ENCODE measurements at places on chromosomes 11 and 22.
A peak's percentile ranks its signal among the peaks of the same experiment; 100 is the strongest.

DNA sequence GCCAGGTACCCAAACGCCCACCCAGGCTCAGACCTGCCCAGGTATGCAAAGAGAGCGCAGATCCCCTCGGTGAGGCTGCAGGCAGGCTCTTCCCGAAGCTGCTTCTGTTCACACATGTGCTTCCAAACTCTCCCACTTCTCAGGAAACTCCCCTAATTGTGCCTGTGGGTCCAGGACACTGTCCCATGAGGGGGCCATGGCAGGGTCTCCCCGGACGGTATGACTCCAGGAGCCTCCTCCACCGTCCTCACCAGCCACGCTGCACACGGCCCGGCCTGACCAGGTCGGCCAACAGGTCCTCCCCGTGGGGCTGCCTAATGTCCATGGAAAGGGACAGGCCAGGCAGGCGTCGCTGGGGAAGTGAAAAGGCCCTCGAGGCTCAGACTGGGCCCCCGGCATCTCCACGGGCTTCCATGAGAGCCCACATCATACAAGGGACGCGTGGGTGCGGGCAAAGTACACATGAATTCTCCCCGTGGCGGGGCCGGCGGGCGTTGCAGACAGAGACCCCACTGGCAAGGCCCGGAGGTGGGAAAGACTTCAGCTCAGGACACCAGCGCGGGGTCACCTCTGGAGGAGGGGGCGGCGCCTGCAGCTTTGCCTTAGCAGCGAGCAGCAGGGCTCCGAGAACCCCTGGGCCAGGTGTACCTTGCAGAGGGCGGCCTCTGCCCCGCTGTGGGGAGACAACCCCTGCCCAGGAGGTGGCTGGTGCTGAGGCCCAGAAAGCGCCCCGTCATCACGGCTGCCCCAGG is 526.1 kb downstream of the BRD1 start:
- DNase-seq = no peak

DNA sequence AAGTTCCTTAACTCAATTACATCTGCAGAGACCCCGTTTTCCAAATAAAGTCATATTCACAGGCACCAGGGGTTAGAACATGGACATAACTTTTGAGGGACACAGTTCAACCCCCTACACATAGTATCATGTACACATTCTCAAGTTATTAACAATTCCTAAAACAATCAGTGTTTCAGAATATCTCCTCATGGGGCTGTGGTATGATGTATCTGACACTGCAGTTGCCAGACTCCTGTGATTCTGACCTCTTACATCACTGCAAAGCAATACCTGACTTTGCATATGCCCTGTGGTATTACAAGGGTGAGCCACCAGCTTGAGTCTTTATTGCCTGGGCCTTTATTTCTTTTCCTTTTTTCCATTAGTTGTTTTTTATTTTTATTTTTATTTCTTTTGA is 141.7 kb downstream of the COMMD9 start:
- no peak for DNase-seq

DNA sequence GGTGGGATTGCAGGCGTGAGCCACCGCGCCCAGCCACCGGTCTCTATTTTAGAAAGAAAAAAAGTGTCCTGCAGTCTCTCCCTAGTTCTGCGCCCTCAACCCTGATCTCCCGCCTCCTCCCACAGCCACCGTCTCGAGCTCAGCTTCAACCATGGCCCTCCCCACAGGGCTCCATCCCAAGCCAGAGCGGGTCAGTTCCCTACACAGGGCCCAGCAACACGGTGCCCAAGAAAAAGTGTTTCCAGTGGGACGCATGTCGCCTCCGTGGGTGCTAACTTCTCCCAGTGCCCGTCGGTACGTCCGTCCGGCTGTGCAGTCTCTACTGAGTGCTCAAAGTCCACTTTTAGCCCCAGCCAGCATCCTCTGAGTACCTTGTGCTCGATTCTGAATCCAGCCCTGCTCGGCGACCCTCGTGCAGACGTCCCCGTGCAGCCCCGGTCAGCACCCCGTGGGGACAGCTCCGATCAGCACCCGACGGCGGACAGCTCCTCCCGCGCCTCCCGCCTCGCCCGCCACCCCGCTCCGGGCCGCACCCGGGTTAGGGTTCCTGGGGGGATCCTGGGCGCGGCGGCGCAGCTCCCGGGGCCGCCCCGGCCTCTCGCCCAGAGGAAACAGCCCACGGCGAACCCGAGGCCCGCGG is 657 bp upstream of the MAPK8IP2 start:
- peak; percentile 56 for DNase-seq

DNA sequence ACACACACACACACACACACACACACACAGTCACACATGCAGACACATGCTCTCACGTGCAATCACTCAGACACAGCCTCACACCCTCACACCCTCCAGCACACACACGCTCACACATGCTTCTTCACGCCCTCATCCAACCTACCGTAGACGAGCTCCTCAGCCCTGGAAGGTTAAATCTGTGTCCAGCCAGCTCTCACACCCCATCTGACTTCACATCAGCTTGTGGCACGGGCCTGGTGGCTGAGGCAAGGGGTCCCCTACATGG is 1.3 kb upstream of the SCUBE1 start:
- DNase-seq = no peak

GRCh38 chr11:34212566-34212965 is 107.1 kb downstream of the NAT10 start:
- DNase-seq = no peak

DNA sequence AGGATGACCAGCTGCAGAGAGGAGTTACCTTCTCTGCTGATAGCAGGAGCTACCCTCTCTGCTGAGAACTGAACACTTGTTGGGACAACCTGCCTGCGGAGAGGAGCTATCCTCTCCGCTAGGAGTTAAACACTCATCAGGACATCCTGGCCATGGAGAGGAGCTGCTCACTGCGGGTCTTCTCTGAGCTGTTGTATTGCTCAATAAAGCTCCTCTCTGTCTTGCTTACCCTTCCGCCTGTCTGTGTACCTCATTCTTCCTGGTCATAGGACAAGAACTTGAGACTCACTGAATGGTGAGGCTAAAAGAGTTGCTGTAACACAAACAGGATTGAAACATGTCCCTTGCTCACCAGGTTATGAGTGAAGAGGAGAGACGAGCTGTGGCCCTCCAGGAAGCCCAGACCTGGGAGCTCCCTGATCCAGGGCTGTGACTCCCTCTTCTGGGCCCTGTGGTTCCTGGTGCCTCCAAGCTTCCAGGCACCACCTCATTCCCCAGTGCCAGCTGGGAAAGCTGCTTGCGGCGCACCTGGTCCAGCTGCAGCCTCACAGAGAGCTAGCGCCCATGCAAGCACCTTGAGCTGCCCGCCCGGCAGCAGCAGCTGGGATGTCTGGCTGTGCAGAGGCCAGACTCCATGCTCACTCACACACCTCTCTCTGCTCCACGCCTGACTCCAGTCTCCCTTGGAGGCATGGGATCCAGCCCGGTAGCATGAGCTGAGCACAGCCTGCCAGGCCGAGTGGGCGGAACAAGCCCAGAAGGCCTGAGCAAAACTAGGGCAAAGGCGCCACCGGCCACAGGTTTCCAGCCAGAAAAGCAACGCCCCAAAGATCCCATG is 50.5 kb downstream of the RAB30 start:
- no peak for DNase-seq

- DNase-seq = no peak
These were observed 35.3 kb downstream of the GNB1L start for GRCh38 chr22:19819208-19819910.
